Liver (tissue), 10 donors: ENCODE measurements at places on chromosomes 12 and 14. TPM values are rescaled to one million over a fixed set of nuclear protein-coding genes. Genes with fewer than 3 reads are reported as not detected.
A peak's percentile ranks its signal among the peaks of the same experiment; 100 is the strongest.

GRCh38 chr12:6570264-6570887 is 2.3 kb upstream of the NOP2 start:
- peak; percentile 61 for DNase-seq

- no peak for DNase-seq
Measured at GRCh38 chr12:6928022-6928702, 403 bp downstream of the ATN1 start.

The TMEM179 gene
- not detected for polyA plus RNA-seq

- peak; percentile 19 for DNase-seq
Measured at GRCh38 chr14:96586921-96587822, 85.0 kb downstream of the PAPOLA start.

DNA sequence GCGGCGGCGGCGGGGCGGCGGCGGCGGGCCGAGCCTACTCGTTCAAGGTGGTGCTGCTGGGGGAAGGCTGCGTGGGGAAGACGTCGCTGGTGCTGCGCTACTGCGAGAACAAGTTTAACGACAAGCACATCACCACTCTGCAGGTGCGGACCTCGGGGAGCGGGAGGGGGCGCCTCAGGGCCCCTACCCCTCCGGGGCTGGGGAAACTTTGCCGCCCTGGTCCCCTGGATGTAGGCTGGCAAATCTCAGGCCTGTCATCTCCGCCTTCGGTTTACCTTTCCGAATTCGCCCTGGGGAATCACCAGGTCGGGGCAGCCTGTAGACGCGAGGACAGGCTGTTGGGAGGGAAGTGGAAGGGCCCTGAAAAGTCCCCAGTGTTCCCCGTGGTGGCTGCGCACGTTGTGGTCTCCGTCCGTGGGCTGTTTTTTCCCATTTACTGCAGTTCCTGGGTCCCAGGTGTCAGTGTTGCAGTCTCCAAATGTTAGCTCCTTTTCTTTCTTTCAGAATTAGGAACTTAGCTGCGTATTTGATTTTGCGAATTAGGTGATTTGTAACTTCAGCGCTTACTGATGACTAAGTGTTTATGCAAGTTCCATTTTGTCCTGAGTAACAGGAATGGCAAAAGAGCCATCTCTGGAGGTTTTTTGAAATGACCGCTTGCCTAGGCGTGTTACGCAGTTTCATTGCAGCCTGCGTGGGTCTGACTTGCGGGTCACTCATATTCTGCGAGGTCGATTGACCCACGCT is 656 bp downstream of the RAB21 start:
- DNase-seq = peak; percentile 37

GRCh38 chr12:101620762-101621133 is 26.0 kb downstream of the MYBPC1 start:
- DNase-seq = no peak

The OTOGL gene
- 0.01 TPM for polyA plus RNA-seq

- DNase-seq = no peak
Measured at GRCh38 chr14:78747813-78748212, 577.6 kb downstream of the NRXN3 start.

DNA sequence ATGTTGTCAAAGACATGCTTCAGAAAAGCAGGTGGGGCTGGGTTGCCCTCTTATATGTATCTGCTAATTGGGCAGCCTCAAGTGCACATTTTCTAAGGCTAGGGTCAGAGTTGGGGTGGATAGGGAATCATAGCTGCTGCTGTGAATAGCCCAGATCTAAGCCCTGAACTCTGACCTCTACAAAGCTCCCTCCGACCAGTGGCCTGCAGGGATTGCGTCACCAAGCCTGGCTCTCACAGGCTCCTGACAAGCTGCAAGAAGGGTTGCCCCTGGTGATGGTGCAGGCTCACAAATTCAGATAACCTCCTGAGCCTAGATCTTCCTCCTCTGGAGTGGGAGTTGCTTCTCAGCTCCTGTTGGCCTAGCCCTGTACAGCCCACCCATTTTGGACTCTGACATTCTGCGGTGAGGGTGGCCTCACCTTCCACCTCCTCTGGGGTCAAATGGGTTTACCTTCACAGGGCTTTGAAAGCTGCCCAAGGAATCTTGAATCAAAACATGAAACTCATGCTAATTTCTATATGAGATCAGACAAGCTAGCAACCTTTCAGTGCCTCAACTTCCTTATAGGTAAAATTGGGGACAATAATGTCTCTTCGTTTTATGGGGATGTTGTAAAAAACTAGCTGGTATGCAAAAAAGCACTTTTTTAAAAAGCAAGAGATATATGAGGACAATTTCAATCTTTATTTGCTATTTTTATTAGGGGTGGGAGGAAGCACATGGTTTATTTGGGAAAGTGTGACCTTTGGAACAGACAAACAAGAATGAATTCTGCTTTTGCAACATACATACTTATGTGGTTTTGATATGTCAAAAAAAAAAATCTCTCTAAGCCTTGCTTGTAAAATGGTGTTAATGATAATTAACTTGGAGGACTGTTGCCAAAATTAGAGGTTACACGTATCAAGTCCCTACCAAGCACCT is 4.9 kb upstream of the SUSD6 start:
- peak; percentile 59 for DNase-seq

GRCh38 chr14:43005807-43006206 is 1399.1 kb downstream of the LRFN5 start:
- DNase-seq = no peak

DNA sequence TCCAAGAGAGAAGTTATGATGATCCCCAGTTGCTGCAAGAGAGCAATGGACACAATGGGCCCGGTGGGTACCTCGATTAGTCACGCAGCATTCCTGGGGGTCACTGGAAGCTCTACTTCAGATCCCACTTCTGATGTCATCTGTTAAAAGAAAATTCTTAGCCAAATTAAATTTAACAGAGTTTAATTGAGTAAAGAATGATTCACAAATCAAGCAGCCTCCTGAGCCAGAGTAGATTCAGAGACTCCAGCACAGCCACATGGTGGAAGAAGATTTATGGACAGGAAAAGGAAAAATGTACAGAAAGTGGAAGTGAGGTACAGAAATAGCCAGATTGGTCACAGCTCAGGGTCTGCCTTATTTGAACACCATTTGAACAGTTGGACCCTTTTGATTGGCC is 107.5 kb downstream of the SPTSSA start:
- DNase-seq = no peak

- DNase-seq = no peak
Measured at GRCh38 chr14:55303691-55304145, 32.5 kb downstream of the FBXO34 start.

The EMP1 gene
- polyA plus RNA-seq = 1.6 TPM

The TRIM9 gene
- polyA plus RNA-seq = 0.22 TPM

DNA sequence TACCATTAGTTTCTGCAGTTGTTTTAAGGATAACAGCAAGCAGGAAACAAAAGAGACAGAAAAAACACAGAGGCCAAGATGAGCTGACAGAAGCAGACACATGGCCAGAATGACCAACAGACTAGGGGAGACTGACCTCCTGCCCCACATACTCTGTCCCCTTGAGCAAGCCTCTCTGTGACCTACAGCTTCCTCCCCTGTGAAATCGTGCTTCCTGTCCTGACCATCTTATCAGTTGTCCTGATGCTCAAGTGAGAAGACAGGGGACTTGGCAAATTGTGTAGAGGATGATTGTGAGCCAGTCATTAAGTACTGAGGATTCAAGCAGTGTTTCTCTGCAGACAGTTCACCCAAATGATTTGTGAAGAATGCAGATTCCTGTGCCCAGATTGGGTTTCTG is 229.0 kb downstream of the SLC41A2 start:
- no peak for DNase-seq

- no peak for DNase-seq
Measured at GRCh38 chr12:31626270-31626995, 33.1 kb upstream of the ETFBKMT start.

- no peak for DNase-seq
Measured at GRCh38 chr12:19430988-19431387, 8.3 kb upstream of the AEBP2 start.

GRCh38 chr14:56686416-56686815 is 106.8 kb downstream of the TMEM260 start:
- DNase-seq = no peak
